ENCODE measurements at places on chromosomes 2 and 18.

DNA sequence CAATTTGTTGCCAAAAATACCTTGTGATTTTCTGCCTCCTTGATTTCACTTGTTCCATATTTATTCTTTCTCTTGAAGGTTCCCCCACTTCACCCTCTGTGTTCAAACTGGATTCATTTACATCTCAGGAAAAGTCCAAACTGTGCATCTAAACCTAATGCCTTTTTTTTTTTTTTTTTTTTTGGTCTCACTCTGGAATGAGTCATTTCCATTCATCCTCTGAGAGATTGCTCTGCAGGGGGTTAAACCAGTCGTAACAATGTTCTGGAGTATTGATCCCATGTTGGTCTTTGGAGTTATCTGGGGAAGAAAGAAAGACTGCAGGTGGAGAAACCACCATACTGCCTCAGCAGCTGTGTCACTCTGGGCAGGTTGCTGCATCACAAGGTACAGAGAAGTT, 119.7 kb downstream of the TACR1 start:
- DNase-seq: no peak

DNA sequence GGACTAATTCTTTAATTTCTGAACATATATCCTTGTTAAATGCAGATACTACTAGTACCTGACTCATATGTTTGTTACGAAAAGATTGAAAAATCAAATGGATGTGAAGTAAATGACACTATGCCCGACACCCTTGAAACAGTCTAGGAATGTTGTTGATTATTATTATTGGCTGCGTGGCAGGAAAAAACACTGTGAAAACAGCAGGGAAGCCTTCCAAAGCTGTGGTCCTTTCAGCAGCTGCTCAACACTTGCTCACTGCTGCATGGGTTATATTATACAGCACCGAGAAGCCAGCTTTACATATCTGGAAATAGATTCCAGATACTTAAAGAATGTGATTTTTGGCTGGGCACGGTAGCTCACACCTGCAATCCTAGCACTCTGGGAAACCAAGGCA, 26.5 kb downstream of the CRYGD start:
- no peak for DNase-seq

GRCh38 chr2:56510610-56511009, 326.8 kb downstream of the CCDC85A start:
- no peak for DNase-seq

GRCh38 chr2:44267269-44267795, 7.9 kb upstream of the SLC3A1 start:
- DNase-seq: no peak

DNA sequence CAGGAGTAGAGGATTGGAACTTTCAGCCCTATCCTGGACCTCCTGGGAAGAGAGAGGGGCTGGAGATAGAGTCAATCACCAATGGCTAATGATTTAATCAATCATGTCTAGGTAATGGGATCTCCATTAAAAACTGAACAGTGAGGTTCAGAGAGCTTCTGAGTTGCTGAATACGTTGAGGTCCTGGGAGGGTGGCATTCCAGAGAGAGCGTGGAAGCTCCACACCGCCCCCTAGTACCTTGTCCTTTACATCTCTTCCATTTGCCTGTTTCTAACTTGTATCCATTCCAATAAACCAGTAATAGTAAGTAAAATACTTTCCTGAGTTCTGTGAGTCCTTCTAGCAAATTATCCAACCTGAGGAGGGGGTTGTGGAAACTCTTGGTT, 101.7 kb downstream of the B3GNT2 start:
- DNase-seq: no peak

- DNase-seq: no peak
Measured at GRCh38 chr2:53629001-53629400, 138.6 kb upstream of the CHAC2 start.

Data from NCI-H2081 treated with DMSO at 0.1 percent for 48 hours (cell line).